ENCODE measurements at places on chromosomes 5 and 9.

DNA sequence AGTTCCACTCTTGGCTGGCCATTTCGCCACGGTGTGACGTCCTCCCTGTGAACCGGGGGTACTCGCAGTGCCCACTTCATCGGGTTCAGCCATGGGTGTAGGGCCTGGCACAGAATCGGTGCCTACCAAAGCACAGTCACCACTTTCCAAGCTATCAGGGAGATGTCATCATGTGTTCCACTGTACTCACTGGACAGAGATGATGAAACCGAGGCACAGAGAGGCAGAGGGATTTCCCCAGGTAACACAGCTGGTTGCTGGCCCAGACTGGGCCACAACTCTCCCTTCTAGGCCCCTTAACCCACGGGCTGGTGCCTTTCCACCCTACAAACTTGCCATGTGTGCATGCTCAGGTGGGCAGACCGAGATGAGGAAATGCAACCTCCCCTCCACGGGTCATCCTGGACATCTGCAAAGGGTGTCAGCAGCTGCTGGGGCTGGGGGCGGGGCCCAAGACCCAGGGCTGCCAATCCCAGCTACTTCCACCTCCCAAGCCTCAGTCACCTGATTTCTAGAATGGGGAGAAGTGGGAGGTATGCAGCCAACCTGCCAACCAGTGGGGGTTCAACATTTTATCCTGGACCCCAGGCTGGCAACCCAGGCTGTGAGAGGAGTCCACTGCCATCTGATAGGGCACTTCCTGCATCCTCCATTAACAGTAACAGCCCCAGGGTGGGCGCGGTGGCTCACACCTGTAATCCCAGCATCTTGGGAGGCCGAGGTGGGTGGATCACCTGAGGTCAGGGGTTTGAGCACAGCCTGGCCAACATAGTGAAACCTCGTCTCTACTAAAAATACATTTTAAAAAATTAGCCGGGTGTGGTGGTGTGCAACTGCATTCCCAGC, 893 bp upstream of the SH2D3C start:
- DNase-seq = no peak

DNA sequence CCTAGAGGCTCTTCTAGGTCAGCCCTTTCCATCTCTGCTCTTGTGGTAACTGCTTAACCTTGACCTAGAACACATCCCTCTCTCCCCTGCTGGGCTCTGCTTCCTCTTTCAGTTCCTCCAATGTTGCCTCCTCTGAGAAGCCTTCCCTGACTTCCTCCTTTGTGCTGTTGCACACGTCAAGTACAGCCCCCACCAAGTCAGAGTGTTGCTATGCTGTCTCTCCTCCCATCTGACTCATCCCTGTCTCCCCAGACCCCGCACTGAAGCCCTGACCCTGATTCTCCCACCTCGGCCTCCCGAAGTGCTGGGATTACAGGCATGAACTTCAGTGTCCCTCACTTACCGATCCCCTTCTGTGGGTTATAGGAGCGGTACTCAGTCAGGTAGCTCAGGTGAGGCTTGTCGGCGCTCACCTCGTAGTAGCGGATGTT, 10.4 kb upstream of the TRIM14 start:
- peak; percentile 8 for DNase-seq

- no peak for DNase-seq
These were observed 113.8 kb upstream of the CCL21 start for GRCh38 chr9:34823778-34824177.

DNA sequence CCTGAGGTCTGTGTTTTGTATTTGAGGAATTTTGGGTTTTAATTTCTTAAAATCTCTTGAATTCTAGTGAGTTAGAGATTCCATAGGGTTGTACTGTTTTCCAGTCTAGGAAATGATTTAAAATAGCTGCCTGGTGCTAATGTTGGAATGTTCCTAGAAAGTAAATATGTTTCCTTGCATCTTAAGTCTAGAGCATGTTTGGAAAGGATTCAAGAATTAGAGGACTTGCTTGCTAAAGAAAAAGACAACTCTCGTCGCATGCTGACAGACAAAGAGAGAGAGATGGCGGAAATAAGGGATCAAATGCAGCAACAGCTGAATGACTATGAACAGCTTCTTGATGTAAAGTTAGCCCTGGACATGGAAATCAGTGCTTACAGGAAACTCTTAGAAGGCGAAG, 41.8 kb downstream of the LMNB1 start:
- DNase-seq = no peak

- DNase-seq = peak; percentile 60
These were observed 8.4 kb upstream of the RUSC2 start for GRCh38 chr9:35481347-35481975.

GRCh38 chr5:150595466-150596031, 44.9 kb upstream of the SYNPO start:
- peak; percentile 68 for DNase-seq

DNA sequence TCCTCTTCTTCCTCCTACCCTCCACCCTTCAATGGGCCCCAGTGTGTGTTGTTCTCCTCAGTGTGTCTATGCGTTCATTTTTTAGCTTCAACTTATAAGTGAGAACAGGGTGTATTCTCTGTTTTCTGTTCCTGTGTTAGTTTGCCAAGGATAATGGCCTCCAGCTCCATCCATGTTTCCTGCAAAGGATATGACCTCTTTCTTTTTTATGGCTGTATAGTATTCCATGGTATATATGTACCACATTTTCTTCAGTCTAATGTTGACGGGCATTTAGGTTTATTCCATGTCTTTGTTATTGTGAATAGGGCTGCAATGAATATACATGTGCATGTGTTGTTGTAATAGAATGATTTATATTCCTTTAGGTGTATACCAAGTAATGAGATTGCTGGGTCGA, 634.9 kb upstream of the SEMA6A start:
- no peak for DNase-seq

DNA sequence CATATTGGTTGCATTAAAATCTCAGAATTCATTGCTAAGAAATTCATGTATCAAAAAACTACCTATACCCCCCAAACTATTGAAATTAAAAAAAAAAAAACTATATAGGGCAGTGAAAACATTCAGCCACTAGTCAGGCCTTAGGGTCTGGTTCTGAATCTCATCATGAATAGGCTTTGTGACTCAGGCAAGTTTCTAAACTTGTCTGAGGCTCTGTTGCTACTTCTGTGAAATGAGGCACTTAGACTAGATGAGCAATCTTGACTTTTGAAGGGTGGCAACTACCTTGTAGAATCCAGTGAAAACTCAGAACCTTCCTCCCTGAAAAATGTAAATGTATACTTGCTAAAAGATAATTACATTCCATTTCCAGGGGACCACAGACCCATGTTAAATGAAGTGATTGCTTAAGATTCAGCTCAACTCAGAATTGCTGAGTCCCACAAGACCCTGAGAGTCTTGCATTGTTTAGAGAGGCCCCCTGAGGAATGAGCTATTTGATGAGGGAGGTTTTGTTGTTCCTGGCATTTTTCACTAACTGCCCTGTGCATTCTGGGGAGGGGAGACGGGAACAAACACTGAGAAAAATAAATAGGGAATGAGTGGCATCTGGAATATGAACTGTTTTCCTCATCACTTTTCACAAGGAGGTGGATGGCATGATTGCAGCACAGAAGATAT, 29.5 kb downstream of the RAI14 start:
- peak; percentile 89 for DNase-seq

DNA sequence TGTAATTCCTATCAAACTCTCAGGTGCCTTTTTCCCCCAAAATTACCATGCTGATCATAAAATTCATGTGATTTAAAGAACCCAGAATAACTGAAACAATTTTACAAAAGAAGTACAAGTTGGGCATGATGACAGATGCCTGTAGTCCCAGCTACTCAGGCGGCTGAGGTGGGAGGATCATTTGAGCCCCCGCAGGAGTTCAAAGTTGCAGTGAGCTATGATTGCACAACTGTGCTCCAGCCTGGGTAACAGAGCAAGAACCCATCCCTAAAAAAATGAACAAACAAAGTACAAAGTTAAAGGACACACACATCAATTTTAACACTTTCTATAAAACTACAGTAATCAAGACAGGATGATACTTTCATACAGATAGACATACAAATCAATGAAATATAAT, 97.9 kb upstream of the LPAR1 start:
- no peak for DNase-seq

DNA sequence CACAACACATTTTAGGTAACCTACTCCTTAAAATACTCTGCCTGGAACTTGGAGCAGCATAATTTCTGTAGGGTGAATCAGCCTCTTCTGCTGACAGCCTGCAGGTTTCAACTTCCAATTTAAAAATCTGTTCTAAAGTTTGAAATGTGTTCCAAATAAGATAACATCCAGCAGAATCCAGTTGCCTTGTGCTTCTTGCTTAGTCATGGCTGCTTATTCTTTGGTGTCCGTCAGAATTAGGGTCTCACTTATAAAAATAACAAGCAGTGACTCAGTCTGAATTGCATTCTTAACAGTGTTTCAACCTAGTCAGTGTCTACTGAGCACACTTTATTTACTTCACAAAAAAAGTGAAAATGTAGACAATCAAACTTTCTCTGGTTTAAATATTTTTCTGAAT, 3.7 kb downstream of the CDH6 start:
- DNase-seq = no peak

DNA sequence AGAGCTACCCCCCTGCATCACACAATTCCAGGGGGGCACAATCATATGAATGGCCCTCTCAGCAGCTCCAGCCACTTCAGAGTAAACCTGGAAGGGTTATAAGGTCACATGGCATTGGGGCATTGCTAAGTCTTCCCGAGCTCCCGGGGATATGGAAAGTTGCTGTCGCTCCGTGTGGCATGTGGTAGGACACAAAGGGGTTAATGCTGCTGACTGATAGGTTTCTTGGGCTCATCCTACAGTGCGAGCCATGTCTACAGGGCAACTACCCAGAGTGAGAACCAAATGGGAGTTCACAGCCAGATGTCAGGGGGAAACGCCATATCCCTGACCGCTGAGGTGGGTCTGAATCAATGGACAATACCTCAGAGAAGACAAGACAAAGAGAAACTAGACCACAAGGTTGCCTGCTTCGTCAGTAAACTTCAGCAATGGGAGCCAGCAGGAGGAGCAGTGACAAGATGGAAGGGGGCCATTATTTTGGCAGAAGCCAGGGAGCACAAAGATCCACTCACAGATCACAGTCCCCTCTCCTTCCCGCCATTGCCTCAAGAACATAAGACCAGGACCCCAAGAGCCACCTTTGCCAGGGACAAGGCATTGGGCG, 52.4 kb upstream of the SHISAL2B start:
- DNase-seq = peak; percentile 67
